ENCODE measurements at places on chromosomes 7 and 10. TPM values are rescaled to one million over a fixed set of nuclear protein-coding genes. Genes with fewer than 3 reads are reported as not detected.

- no peaks in the 10 kb centered on the region for H3K4me1 ChIP-seq
- H3K4me3 ChIP-seq: no peak overlapping the region
- no peak overlapping the region for H3K27ac ChIP-seq
- DNase-seq: no peak
Observed at GRCh38 chr7:134845461-134845860, 66.0 kb downstream of the CALD1 start.

DNA sequence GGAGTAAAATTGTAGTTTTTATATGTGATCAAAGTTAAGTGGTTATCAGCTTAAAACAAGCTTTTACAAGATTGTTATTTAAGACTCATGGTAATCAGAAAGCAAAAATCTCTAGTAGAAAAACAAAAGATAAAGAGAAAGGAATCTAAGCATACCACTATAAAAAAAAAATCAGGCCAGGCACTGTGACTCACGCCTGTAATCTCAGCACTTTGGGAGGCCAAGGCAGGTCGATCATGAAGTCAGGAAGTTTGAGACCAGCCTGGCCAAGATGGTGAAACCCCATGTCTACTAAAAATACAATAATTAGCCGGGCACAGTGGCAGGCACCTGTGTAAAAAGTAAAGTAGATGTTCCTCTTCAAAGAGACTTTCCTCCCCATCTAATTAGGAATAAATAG is 265.9 kb upstream of the NRP1 start:
- H3K4me3 ChIP-seq: no peak overlapping the region
- H3K4me1 ChIP-seq: no peaks in the 10 kb centered on the region
- no peak overlapping the region for H3K27ac ChIP-seq
- DNase-seq: no peak

DNA sequence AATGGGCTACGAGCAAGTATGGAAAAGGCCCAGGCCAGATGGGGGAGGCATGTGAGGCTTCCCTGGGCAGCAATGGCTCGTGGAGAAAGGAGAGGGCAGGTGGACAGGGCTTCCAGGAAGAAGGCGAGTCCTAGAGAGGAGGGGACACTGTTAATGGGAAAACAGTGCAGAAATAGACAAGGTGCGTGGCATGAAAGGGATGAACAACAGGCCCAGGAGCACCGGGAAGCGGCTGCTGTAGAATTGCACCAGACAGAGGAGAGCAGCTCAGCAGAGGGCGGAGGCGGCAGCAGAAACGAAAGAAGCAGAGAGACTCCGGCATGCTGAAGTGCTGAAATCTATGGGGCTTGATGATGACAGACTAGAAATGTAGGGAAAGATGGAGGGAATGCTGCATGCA is 102.1 kb downstream of the PIP4K2A start:
- H3K4me1 ChIP-seq: peaks cover 59% of the 10 kb centered on the region
- H3K27ac ChIP-seq: peak overlapping the region; percentile 75
- H3K4me3 ChIP-seq: peak overlapping the region; percentile 72
- peaks cover 18% of the 10 kb centered on the region for H3K36me3 ChIP-seq
- DNase-seq: no peak

The RBP4 gene
- polyA plus RNA-seq: not detected

DNA sequence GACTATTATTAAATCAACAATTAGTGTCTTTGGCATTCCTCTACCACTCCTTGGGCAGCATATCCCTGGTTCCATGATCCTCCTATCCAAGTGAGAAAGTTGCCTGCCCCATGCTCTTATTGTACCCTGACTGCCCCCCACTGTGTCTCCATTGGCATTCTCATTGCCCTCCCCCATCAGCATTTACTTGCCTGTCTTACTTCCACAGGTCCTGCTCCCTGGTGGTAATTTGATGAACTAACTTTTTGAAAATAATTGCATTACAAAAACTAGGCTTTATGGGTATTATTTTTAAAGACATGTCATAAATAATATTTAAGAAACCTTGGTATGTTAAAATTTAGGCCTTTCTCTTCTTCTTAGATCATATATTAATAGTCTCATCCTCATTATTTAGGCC is 346.4 kb downstream of the PCLO start:
- H3K27me3 ChIP-seq: no peaks in the 10 kb centered on the region
- H3K4me1 ChIP-seq: no peaks in the 10 kb centered on the region
- H3K4me3 ChIP-seq: no peak overlapping the region
- no peaks in the 10 kb centered on the region for H3K36me3 ChIP-seq
- no peak for DNase-seq
- H3K27ac ChIP-seq: no peak overlapping the region

DNA sequence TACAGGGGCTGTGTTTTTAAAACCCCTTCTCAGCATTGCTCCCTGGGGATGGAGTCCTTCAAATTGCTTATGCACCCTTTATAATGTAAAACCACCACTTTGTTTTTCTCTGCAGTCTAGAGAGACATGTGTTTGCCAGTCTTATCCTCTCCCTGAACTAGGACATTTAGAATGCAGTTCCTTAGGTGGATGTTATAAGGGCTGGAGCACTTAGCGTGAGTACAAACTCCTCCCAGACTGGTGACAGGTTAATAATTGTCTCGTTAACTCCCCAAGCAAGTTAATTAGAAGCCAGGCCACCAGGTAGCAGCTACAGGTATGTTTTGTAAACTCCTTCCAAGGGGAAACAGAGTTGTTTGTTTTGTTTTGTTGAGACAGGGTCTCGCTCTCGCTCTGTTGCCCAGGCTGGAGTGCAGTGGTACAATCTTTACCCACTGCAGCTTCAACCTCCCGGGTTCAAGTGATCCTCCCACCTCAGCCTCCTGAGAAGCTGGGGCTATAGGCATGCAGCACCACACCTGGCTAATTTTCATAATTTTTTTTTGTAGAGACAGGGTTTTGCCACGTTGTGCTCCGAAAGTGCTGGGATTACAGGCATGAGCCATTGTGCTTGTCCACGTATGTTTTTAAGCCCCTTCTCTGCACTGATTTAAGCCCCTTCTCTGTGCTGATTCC is 100.2 kb downstream of the FAM107B start:
- no peaks in the 10 kb centered on the region for H3K36me3 ChIP-seq
- H3K4me3 ChIP-seq: no peak overlapping the region
- peak overlapping the region; percentile 36 for H3K27ac ChIP-seq
- H3K27me3 ChIP-seq: no peaks in the 10 kb centered on the region
- H3K4me1 ChIP-seq: peaks cover 30% of the 10 kb centered on the region

DNA sequence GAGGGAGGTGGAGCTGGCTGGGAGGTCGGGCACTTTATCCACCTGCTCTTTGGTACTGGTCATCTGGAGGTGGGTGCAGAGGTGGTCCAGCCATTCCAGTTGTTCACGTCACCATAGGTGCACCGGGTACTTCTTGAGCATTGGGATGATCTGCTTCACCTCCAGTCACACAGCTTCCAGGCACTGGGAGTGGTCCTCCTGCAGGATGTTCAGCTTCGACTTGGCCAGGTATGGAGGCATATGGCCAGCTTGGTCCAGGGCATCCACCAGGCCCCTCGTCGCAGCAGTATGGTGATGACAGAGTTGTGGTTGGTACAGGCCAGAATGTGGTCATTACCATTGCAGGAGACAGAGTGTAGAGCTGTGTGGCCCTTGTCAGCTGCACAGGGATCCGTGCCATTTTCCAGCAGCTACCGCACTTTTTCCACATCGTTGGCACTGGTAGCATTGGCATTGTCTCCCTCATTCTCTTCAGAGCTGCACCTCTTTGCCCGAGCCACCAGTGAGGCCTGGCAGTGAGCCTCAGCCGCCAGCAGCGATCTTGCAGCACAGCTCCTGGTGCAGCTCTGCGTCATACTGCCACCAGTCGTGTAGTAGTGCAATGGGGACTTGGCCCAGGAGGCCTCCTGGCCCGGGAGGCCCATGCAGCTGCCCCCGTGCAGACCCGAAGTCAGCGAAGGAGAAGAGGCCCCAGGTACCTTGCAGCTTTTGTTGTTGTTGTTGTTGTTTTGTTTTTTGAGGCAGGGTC is 150.9 kb downstream of the ZNF22 start:
- no peaks in the 10 kb centered on the region for H3K36me3 ChIP-seq
- no peak for DNase-seq

GRCh38 chr7:92753614-92754013 is 82.8 kb downstream of the CDK6 start:
- H3K27ac ChIP-seq: no peak overlapping the region
- no peak for DNase-seq
- no peak overlapping the region for H3K4me3 ChIP-seq
- H3K27me3 ChIP-seq: no peaks in the 10 kb centered on the region
- peaks cover 6% of the 10 kb centered on the region for H3K36me3 ChIP-seq
